ENCODE measurements at places on chromosomes 3 and 15.

DNA sequence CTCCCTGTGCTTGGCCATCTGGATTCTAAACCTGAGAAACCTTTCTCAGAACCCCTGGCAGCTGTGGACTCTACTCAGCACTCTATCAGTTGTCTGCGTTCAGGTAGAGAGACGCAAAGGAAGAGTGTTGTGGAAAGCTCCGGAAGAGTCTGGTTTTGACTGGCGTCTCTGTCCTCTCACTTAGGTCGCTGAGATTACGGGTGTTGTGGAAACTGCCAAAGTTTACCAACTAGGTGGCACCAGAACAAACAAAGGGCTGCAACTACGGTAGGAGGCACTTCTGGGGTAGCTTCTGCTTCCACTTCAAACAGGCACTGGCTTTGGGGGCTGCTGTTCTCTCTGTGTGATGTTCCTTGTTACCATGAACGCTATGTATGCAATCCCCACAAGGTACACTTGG, 19.2 kb upstream of the ITPKA start:
- DNase-seq: no peak

- DNase-seq: peak; percentile 72
Observed at GRCh38 chr15:80455668-80456442, 51.7 kb downstream of the ARNT2 start.

GRCh38 chr3:23685541-23686258, 120.1 kb upstream of the UBE2E1 start:
- DNase-seq: no peak

DNA sequence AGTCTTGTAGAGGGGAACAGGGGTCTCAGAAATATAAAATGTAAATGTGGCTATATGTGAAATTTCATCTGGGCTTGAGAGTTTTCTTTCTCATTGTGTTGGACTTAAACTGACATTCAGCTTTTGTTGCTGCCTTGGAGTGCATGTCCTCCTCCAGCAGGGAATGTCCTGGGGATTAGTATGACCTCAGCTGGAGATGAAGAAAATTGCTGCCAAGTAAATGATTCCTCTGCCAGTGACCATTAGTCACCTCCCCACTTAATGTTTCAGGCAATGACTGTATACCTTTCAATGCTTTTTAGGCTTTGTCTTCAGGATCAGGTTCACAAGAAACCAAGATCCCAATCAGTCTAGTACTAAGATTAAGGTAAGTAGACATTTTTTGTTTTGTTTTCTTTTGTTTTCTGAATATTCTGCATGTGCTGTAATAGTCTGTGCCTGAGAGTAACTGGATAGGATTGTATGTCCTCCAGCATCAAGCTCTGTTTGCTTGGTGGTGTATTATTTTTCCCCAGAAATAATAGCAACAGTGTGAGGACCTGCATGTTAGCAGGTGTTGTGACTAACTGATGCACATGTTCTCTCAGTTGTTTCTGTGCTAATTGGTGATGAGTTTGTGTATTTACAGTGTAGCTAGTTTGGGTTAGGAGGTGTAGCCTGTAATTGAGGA, 18.1 kb upstream of the SLC22A13 start:
- no peak for DNase-seq

DNA sequence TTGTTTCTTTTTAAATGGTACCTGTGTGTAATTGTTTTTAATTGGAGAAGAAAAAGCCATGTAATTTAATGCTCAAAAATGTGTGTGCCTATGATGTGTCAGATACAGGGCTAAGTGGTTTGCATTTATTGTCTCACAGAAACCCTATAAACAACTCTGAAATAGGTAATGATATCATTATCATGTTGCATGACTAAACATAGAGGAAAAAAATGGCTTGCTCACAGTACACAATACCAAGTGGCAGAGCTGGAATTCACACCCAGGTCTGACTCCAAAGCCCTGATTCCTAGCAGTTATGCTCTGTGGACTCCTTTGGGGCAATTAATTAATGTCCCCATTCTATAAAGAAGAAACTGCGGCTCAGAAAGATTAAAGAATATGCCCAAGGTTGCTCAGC, 237.4 kb upstream of the TRIM42 start:
- no peak for DNase-seq

- DNase-seq: no peak
Observed at GRCh38 chr3:42741796-42742195, 31.3 kb downstream of the CCDC13 start.

- DNase-seq: no peak
Observed at GRCh38 chr15:27201425-27201824, 230.4 kb downstream of the GABRG3 start.

DNA sequence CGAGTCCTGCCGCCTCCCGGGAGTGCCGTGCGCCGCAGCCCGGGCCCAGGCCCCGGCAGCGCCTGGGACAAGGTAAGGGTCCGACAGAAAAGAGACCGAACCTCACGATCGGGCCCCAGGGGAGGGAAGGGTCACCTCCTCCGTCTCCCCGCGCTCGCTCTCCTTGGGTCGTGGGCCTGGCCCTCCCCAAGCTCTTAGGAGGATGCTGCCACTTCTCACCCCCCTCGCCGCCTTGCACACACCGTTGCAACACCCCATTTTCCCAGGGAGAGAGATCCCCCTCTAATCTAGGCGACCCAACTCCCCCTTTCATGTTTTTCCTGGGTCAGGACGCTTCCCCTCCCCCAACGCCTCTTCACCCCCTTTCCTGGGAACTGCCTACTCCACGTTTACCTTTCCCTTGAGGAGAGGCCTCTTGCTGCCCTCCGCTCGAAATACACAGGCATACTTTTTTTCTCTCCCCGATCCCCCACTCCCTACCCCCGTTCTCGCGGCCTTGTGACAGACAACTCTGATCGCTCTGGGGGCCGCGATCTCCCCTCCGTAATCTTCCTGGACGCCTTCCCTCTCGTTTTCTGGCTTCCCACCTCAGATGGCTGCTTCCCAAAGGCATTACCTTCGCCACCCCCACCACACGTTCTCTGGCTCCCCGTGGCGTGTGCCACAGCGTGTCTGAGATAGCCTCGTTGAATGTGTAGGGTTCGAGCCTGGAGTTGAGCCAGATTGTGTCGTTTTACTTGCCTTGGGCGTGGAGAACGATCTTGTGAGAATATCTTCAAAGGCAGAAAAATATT, 688 bp downstream of the SETD5 start:
- DNase-seq: peak; percentile 24

DNA sequence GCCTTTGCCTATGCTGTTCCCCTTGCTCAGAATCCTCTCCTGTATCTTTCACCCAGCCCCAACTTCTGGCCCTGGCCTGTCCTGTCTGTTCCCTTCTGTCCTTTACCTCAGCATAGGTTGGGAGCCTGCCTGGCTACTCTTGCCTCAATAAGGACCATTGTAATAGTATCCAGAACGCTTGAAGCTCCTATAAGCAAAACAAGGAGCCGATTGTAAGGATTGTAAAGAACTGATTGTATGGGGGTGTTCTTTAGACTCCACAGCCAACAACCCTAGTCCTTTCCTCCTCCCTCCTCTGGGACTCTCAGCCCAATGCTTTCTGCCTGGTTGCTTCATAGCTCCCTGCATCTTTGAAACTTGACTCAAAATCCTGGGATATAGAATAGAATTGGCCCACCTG, 18.7 kb upstream of the RAD54L2 start:
- no peak for DNase-seq

- DNase-seq: no peak
Observed at GRCh38 chr15:77723756-77724155, 91.0 kb upstream of the LINGO1 start.

DNA sequence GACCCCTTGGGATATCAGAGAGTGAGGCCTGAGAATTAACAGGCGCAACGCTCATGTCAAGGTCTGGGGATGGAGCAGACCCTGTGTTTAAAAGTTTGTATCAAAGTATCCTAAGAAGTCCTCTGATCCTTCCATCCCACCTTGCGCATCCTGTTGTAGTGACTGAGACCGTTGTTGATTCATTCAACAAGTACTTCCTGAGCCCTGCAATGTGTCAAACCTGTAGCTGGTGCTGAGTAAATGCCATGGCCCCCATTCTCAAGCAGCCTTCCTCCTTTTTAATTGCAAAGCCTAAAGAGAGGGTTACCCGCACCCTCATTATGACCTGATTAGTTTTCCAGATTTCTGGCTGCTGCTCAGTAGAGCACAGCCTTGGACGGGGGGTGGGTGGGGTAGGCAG, 46.4 kb downstream of the RPLP1 start:
- no peak for DNase-seq

DNA sequence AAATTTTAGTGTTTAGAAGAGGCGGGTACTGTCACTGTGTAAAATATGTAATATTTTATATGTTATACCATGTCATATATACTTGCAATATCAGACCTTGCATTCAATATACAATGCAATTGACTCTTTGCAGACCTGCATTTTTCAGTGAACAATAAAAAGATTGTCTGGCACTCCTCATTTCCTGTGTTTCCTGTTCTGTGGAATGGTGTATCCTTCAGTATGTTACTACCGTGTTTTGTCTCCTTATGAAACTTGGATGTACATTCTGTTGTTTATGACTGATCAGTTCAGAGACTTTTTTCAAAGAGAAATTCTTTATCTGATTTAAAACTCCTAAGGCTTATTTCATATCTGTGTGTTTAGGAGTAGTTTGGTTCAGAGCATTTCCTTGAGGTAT, 31.5 kb downstream of the APH1B start:
- DNase-seq: no peak

DNA sequence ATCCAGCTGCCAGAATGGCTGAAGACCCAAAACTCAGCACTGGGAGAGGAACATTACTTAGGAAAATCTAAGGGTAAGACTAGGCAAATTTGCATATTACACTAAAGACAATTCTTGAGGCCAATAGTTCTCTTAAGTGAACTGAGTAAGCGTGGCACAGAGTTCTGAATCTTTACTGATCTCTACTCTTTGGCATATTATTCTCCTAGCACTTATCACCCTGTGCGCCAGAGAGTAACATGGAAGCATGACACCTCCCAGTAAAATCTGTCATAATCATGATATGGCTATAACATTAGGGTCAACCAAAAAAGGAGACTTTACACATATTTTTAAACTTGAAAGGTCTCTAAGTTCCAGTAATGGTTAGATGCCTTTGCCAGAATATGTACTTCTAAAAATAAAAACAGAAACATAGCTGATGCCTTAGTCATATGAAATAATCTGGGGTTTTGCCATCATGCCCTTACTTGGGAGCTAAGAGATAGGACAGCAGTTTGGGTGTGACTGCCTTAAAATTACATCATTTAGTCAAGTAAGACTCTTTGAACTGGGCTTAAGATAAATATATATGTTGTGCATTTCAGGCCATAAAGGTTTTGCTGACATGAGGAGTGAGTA, 290.5 kb downstream of the PLCL2 start:
- no peak for DNase-seq

GRCh38 chr3:87437765-87438164, 161.4 kb upstream of the POU1F1 start:
- no peak for DNase-seq

DNA sequence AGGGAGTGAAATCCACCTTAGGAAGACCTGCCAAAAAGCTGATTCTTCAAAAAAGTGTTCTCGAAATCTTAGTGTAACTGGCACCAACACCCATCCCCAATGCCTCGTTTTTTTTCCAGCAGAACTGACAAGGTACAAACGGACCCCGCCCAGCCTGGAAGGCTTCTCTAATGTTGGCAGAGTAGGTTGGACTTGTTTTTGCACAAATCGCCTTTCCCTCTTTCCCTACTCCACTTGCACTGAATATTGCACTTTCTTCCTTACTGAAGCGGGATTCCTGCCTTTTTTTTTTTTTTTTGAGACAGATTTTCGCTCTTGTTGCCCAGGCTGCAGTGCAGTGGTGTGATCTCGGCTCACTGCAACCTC, 544 bp upstream of the TIMMDC1 start:
- no peak for DNase-seq

GRCh38 chr3:139455206-139455605, 21.1 kb downstream of the RBP2 start:
- no peak for DNase-seq

GRCh38 chr15:71572452-71573053, 237.8 kb upstream of the NR2E3 start:
- DNase-seq: no peak

DNA sequence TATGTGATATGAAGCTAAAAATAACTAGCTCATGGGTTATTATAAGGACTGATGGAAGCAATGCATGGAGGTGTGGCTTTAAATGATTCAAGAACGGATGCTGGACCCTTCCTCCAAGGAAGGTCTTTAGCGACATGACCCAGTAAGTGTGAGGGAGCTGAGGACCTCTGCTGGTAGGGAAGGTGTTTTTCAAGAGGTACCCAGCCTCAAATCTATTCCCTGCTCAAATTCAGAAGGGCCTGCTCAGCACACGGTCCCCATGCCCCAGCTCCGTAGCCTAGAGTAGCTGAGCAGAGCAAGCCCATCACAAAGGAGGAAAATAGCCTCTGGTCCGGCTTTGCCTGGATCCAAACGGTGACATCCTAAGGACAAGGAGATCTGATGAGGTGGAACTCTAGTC, 266.2 kb upstream of the IGF1R start:
- no peak for DNase-seq

DNA sequence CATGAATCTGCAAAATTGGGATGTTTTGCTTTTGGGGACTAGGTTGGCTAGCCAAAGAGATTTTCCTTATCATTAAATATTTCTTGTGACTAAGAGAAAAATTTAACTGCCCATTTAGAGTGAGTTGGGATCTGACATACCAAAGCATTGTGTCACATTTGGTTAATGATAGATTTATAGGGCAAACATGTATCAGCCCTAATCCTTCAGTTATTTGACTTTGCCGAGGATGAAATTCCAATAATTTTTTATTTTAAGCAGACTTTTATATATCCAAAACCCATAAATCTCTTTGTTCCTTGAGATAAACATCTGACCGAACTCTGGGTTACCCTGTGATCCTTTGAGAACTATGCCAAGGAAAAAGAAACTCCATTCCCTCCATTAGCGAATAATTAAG, 218.9 kb downstream of the CDIN1 start:
- no peak for DNase-seq

DNA sequence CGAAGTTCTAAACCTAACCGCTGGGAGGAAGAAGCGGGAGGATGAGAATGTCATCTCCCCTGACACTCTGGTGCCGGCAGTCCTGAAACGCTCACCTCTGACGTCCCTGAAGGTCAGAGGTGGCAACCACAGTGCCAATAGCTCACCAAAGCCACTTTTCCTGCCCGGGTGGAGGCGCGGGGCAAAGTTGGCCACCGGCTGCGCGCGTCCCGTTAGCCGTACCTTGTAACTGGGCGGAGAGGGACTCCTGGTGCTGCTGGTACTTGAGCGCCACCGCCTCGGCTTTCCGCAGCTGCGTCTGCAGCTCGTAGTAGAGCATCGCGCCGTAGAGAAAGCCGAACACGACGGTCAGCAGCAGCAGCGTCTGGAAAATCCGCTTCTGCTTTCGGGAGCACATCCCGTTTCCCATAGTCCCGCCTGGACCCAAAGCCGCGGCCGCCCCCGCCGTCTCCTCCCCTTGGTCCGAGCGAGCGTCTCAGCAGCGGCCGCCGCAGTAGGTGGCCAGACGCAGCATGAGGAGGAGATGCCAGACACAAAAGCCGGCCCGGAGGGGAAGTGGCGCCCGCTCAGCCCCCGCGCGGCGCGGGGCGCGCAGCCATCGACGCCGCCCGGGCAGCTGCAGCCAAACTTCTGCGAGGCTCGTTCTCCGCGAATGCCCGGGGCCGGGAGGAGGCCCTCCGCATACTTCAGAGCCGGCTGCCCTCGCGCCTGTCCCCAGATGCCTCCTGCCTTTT, 680 bp downstream of the GOLIM4 start:
- DNase-seq: peak; percentile 63

GRCh38 chr3:171953301-171954022, 85.9 kb upstream of the FNDC3B start:
- no peak for DNase-seq

All from GM10248 (cell line).